RKO (cell line): ENCODE measurements at places on chromosomes 16 and 17.

DNA sequence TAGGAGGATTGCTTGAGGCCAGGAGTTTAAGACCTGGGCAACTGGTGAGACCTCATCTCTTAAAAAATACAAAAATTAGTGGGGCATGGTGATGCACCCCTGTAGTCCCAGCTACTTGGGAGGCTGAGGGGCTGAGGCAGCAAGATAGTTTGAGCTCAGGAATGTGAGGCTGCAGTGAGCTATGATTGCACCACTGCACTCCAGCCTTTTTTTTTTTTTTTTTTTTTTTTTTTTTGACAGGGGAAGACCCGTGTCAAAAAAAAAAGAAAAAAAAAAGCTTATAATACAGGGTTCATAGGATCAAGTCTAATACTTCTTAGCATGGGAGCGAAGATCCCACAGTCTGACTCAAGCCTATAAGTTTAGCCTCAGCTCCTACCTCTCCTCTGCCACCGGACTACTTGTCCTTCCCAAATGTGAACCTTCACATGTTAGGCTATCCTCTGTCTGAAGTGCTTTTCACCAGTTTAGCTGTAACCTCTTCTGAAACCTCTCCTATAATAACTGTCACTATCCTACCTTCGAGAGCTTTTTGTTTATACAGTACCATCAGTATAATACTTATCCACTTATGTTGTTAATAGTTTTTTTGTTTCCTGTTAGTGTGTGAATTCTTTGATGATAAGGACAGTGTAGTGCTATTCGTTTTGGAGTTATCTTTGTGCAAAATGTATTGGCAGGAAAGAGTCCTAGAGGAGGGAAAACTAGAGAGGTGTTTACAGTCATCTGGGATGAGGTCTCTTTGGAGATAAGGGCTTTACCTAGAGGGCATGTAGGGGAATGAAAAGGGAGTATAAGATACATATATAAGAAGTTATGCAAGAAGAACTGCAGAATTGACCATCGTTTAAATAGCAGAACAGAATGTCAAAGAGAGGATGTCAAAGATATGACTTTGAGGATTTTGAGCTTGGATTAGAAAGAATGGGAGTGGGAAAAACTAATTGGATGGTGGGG, 15.5 kb downstream of the CPD start:
- DNase-seq = no peak

GRCh38 chr17:79577485-79578187, 33.2 kb downstream of the RBFOX3 start:
- DNase-seq = no peak

DNA sequence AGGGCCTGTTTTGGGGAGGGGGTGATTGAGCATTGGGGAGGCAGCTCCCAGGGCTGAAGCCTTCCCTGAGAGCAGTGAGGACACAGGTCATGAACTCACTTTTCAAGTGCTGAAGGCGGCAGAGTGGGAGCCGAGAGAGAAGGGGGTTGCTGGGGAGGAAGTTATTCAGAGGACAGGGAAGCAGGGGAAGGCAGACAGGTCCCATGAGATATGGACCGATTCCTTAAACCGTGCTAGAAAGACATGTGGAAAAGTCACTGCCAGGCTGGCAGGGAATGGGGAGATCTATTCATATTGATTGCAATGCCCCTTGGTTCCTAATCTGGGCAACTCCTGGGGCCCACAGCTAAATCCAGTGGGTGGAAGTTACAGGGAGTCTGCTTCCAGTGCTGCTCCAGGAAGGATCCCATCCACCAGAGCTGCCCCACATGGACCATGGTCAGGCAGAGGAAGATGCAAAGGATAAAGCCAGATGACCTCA, 1.1 kb downstream of the CCL4 start:
- no peak for DNase-seq

DNA sequence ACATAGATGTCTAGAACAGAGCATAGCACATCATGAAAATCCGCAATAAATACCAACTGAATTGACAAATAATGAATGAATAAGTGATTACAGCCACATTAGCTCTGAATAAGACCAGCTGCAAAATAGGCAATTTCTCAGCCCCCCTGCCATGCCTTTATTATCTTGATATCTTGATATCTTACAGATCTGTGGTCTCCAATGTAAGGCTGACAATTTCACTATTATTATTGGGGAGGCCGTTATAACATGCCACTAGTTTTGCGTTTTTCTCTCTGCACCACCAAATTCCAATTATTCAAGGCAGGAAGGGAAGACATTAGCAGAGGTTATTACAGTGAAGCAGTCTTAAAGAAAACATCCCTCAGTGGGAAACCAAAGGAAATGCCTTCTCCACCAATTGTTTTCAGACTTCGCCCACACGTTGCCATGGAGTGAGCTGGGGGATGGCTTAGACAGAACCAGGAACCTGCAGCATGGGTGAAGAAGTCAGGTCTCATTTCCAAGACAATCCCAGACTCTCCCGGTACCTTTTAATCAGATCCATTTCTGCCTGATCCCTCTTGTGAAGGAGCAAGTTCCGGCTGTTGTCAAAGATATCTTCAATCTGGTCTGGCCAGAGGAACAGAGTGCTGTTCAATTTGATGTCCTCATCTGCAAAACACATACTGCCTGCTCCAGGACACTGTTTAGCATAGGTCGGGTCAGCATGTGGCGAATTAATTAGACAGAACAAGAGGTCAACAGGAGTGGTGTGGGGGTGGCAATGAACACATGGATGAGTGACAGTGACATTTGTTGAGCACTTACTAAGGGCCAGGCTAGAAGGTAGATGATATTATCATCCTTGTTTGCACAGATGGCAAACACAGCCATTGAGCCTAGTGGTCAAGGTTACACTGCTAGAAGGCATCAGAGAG, 46.4 kb downstream of the DNAH3 start:
- DNase-seq = no peak

GRCh38 chr17:45793999-45794540, 9.9 kb downstream of the CRHR1 start:
- DNase-seq = no peak

DNA sequence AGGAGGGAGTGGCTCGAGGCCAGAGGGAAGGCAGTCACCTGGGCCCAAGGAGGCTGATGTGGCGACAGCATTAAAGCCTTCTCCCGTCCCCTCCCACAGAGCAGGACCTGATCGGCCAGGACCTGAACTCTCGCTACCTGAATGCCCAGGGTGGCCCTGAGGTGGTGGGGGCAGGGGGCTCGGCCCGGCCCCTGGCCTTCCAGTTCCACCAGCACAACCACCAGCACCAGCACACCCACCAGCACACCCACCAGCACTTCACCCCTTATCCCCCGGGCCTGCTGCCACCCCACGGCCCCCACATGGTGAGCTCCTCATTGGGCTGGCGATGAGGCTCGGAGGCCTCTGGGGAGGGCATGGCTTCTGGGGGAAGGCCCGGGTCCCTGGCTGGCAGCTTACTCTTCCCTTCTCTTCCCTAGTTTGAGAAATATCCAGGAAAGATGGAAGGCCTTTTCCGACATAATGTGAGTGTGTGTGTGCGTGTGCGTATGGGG, 6.4 kb downstream of the FBRS start:
- no peak for DNase-seq

DNA sequence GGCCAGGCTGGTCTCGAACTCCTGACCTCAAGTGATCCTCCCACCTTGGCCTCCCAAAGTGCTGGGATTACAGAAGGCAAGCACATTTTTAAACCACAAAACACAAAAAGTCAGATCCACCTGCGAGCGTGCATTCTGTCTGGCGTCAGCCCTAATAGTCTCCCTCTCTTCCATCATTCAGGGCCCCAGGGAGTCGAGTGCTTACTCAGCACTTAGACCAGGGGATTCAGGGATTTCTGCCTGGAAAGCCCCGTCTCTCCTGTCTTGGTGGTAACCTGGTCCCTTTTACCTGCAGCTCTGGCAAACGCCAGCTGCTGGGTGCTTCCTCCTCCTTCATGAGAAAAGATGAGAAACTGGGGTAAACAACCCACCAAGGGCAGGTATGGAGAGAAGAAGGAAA, 443.1 kb downstream of the SOX9 start:
- DNase-seq = no peak

- peak; percentile 50 for DNase-seq
Observed at GRCh38 chr17:35731239-35731916, at the start of gene RASL10B. TSS of gene RASL10B (plus strand) at chr17:35731639. CDS start at chr17:35735185, 3,546 bp downstream.

GRCh38 chr16:69321080-69321479, 9.3 kb downstream of the PDF start:
- DNase-seq = no peak

- no peak for DNase-seq
Observed at GRCh38 chr16:8663192-8664089, 11.0 kb upstream of the ABAT start.

DNA sequence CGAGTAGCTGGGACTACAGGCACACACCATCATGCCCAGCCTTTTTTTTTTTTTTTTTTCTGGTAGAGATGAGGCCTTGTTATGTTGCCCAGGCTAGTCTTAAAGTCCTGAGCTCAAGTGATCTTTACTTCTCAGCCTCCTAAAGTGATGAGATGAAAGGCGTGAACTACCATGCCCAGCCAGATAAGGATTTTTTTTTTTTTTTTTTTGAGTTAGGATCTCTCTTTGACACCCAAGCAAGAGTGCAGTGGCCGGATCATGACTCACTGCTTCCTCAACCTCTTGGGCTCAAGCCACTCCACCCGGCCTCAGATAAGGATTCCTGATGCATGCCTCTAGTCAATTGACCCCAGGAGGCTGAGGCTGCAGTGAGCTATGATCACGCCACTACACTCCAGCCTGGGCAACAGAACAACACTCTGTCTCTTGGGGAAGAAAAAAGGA, 11.2 kb upstream of the PLEKHG4 start:
- peak; percentile 83 for DNase-seq

GRCh38 chr17:48549914-48550501, 5.1 kb upstream of the HOXB2 start:
- no peak for DNase-seq

DNA sequence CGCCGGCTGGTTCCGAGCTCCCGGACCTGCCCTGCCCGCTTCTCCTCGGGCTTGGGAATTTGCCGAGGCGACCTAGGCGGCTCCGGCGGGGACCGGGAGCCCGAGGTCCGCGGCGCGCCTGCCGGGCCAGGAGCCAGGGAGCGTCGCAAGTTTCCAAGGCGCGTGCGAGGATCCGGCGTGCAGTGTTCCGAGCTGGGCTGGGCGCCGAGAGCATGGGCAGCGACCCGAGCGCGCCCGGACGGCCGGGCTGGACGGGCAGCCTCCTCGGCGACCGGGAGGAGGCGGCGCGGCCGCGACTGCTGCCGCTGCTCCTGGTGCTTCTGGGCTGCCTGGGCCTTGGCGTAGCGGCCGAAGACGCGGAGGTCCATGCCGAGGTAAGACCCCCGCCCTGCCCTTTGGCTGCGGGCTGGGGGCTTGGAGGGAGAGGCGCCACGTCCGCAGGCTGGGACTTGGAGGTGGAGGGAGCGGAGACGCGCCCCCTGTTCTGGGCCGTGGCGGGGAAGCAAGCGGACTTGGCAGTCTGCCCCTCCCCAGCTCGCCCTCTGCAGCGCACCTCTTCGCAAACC, 668 bp downstream of the MMP15 start:
- DNase-seq = peak; percentile 52

DNA sequence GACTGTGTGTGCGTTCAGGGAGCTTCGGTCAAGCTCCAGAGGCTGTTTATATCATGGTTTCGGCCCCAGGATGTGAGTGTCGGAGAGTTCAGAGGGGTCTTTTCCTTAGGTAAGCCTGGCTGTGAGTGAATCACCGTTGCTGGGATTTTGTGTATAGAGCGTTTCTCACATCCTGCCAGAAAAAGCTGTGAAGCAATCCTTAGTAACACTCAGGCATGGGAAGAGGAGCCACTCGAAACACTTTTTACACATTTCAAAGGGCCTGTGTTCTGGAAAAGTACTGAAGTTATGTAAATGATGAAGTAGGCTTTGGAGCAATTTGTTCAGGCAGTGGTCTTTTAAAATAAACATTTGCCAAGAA, 662 bp downstream of the PGS1 start:
- DNase-seq = peak; percentile 92

GRCh38 chr16:86984991-86985647, 332.1 kb downstream of the C16orf95 start:
- DNase-seq = no peak

DNA sequence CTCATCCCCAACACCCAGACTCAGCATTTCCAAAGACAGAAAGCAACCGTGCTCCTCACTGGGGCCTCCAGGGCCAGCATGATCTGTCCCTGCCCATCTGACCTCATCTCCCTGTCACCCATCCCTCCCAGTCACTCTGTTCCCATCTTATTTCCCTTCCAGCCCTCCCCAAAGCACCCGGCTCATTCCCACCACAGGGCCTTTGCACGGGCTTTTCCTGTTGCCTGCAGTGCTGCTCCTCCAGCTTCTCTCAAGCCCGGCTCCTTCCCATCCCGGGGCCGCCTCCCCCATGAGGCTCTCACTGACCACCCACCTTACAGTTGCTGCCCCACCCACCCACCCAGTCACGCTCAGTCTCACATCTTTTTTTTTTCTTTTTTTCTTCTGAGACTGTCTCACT, 54.8 kb downstream of the RMI2 start:
- DNase-seq = peak; percentile 24

GRCh38 chr17:67401598-67402504, 24.8 kb downstream of the PITPNC1 start:
- no peak for DNase-seq

GRCh38 chr16:57379579-57379978, 7.3 kb downstream of the CX3CL1 start:
- no peak for DNase-seq

DNA sequence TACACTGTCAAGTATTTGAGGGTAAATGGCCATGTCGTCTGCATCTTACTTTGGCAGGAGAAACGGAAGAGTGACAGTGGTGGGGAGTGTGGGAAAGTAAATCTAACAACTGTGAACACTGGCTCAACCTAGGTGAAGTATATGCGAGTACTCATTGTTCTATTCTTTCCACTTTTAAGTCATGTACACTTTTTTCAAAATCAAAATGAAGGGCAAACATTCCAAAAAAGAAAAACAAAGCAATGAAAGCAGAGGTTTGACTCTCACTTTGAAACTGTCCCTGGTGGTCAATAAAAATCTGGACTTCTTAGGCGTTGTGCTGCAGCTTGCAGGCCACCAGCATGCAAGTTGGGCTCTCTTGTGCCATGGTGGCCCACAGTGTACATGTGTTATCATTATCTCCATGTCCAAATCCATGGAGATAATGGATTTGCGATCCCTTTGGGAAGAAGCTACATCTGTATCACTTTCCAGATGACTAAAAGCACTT, 32.7 kb downstream of the STAT5B start:
- no peak for DNase-seq

GRCh38 chr17:63476854-63477479, at the start of gene ACE:
TSS of gene ACE (plus strand) at chr17:63477061. CDS start at chr17:63477095, 34 bp downstream.
- DNase-seq = peak; percentile 71

DNA sequence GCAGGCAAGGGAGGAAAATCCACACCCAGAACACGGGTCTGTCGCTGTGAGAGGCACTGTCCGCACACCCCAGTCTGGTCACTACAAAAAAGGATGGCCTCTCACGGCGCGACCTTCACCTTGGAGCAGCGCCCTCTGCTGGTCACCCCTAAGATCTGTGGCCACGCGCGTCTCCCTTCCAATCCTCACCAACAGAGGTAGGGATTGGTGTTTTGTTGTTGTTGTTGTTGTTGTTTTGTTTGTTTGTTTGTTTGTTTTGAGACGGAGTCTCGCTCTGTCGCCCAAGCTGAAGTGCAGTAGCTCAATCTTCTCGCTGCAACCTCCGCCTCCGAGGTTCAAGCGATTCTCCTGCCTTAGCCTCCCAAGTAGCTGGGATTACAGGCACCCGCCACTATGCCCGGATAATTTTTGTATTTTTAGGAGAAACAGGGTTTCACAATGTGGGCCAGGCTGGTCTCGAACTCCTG, 15.0 kb upstream of the C17orf58 start:
- DNase-seq = no peak
